Pons (tissue), 1 donor: ENCODE measurements at places on chromosomes 1 and 21.

- DNase-seq = no peak
Observed at GRCh38 chr1:62068416-62068843, 126.2 kb upstream of the L1TD1 start.

GRCh38 chr1:219359126-219359525 is 185.4 kb downstream of the LYPLAL1 start:
- no peak for DNase-seq

GRCh38 chr1:29090937-29091618 is 32.6 kb downstream of the TMEM200B start:
- DNase-seq = no peak

- no peak for DNase-seq
Observed at GRCh38 chr1:21350202-21350885, 60.1 kb upstream of the ECE1 start.

DNA sequence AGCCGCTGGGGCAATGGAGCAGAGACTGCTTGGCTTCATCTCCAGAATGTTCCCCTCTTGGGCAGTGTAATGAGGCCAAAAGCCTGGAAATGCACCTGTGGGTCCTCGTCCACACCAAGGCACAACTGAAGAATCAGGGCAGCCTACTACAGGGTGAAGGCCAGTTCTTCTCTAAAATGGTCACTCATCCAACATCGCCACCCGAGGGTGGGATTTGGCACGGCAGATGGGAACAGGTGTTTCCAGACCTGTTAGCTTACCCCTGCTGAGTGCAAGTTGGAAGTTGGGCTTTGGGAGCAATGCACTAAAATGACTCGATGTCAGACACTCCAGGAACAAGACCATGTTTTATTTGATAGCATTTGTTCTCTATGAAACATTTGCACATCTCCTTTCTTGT is 543.7 kb downstream of the NPHP4 start:
- DNase-seq = no peak

DNA sequence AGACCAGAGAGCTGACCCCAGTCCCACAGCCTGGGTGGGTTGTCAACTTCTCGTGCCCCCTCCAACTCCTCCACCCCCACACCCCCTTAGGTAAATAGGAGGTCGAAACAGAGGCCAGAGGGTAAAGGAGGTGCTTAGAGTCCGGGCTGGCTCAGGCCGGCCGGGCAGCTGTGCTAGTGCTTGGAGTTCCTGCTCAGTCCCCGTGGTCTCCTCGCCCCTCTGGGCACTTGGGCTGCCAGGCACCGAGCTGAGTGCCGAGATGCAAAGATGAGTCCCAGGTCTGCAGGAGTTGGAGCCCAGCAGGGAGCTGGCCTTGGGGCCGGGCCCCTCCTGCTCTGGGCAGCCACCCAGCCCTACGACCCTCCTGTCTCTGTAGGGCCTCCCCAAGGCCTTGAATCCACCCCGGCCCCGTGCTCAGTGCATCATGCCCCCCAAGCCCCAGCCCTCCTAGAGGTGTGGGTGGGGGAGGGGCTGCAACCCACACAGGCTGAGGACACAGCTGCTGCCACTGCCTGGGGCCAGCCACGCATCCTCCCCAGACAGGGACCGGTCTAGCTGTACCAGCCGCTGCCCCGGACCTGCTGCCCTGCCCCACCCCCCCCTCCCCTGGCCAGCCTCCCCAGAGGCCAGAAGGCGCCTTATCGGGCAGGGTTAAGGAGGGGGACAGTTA is 1.9 kb downstream of the SMIM1 start:
- DNase-seq = peak; percentile 50

- no peak for DNase-seq
Observed at GRCh38 chr1:183838221-183838620, 33.3 kb downstream of the RGL1 start.

GRCh38 chr1:10934150-10934818 is 78.2 kb upstream of the TARDBP start:
- DNase-seq = no peak

- no peak for DNase-seq
Observed at GRCh38 chr1:9235096-9235459, 504 bp downstream of the H6PD start.

GRCh38 chr21:44845418-44846223 is 27.8 kb upstream of the SUMO3 start:
- peak; percentile 25 for DNase-seq

- no peak for DNase-seq
Observed at GRCh38 chr1:179818743-179819173, 58.8 kb downstream of the TOR1AIP2 start.

DNA sequence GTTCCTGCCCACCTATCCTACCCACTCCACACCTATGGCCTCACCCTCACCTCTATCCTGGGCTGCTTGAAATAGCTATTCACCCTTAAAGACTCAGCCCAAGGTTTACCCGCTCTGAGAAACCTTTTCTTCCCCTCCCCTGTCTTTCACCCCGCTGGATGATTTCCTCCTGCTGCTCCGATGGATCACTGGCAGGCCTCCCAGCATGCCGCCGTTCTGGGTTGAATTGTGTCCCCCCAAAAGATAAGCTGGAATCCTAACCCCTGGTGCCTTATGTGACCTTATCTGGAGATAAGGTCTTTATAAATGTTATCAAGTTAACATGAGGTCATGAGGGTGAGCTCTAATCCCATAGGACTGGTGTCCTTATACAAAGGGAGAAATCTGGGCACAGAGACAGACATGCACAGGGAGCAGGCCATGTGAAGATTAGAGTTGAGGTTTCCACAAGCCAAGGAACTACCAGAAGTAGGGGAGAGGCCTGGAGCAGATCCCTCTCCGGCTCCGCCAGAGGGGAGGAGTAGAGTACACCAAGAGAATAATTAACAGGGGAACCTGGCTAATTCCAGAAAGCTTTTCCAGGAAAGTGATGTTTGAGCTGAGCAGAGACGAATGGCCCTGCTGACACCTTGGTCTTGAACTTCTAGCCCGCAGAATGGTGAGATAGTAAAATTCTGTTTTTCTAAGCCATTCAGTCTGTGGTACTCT is 110.0 kb upstream of the SERBP1 start:
- no peak for DNase-seq

DNA sequence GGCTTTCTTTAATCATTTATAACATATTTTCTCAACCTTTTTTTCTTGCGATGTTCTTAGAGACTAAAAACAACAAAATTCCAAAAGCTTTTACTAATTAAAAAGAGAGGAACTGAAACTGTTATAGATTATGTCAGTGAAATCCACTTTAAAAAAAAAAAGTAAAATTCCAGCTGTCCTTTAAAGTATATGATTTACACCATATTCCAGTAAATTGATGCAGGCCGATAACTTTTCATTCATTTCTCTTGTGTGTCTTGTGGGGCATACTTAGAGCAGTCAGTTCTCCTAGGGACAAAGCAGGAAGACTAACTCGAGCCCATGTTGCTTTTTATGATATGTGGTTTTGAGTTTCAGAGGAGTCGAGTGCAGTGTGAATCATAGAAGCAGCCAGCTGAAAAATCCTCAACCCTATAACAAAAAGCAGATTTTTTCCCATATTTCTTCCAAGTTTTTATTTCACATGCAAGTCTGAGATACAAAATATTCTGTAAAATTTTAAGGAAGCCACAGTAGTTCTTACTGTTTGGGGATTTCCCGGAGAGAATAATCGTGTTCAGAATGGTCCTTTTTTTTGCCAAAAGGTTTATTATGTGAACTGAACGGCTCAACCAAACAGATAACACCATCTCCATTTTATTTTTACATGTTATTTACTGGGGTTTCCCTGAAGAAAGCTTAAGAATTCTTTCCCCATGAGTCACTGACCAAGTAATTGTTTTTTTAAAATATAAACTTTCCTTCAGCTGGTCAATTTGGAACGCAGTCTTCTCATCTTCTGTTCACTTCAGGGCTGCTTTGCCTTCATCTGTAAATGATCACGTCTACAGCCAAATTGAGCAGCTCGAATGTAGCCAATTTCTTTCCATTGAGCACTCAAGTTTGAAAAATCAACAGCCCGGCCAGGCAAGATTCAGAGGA is 77.0 kb upstream of the C1orf105 start:
- DNase-seq = no peak

DNA sequence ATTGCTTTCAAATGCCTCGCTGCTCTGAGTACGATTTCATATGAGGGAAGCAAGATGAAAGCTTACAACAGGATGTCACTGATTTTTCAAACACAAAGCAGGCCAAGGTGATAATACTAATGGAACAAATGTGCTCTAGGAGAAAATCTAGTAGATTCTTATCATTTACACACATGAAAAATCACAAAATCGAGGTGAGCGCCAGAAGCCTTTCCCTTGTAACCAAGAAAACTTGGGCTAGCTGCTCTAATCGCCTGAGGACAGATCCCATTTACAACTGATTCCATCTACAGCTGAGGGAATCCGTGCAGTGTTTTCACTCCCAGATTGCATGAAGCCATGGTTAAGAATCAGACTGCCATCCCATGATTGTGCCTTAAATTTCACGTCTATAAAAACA is 117.5 kb downstream of the TM2D1 start:
- no peak for DNase-seq

GRCh38 chr1:212677136-212677535 is 22.5 kb downstream of the BATF3 start:
- DNase-seq = no peak

- no peak for DNase-seq
Observed at GRCh38 chr1:107244709-107245500, 104.1 kb downstream of the NTNG1 start.

GRCh38 chr1:181743878-181744312 is 260.6 kb downstream of the CACNA1E start:
- peak; percentile 40 for DNase-seq

DNA sequence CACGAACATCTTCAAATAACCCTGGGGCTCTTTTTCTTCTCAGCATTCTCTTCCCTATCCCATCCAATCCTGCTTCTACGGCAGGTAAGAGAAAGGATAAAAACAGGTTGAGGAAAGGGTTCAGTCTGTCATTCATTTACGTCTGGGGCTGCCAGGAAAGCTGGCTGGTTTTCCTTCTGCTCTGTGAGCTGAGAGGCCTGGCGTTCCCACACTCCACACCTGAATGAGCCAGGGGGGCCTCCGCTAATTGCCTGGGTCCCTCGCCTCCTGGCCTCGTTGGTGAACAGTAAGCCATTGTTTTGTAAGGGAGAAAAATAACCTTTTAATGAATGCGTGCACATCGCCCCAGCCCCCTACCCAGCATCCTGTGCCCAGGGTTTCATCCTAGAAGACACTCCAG is 70.8 kb upstream of the SIM2 start:
- DNase-seq = no peak

DNA sequence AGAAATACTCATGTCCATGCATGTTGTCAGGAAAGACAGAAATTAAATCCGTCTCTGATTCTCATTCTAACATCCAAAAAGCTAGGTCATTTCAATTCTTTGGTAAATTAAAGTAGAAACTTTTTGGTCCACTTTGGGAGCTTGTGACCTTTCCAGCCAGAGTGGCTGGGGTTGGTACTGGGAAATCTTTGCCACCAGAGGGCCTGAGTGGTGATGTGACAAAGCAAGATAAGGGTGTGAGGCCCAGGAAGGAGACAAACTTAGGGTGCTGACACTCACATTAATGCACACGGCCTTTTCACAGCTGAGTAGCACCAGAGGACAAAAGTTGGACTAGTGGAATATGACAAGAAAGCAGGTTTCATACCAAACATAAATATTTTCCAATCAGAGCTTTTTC is 144.3 kb downstream of the DNM3 start:
- DNase-seq = peak; percentile 60

DNA sequence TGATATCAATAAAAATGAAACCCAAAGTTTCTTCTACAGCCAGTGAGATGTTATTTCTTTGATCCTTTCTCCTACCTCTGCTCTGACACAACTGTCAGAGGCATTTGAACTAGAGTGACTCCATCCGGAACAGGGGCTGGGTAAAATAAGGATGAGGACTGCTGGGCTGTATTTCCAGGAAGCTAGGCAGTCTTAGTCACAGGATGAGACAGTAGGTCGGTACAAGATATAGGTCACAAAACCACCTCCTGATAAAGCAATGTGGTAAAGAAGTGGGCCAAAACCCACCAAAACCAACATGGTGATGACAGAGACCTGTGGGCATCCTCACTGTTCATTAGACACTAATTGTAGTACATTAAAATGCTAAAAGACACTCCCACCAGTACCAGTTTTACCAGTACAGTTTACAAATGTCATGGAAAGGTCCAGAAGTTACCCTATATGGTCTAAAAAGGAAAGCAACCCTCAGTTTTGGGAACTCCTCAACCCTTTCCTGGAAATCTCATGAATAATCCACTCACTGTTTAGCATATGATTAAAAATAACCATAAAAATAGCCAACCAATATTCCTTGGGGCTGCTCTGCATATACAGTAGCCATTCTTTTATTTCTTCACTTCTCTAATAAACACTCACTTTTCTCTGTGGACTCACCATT is 96.7 kb downstream of the GABPA start:
- no peak for DNase-seq

- DNase-seq = no peak
Observed at GRCh38 chr1:233668725-233669294, 54.9 kb downstream of the KCNK1 start.

DNA sequence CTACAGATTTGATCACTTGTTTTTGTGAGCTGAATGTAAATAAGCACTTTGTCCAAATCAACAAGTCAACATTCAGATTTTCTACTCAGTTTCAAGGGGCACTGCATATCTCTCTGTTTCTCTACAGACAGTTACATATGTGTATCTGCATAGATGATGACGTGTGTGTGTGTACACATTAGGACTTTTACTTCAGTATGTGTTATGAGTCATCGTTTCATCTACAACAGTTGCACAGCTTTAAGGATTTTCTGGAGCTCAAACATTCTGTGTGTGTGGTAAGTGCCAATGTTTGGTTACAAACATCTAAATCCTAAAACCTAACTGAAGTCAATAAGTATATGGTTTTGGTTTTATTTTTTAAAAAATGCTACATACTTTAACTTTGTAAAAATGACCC is 494.5 kb upstream of the PBX1 start:
- DNase-seq = no peak

- DNase-seq = no peak
Observed at GRCh38 chr1:14321422-14321821, 277.1 kb upstream of the KAZN start.

GRCh38 chr21:41217671-41218385 is 49.9 kb downstream of the BACE2 start:
- no peak for DNase-seq

GRCh38 chr21:28342212-28342810 is 650.4 kb downstream of the LTN1 start:
- DNase-seq = no peak

GRCh38 chr1:119293797-119294196 is 74.8 kb upstream of the HAO2 start:
- no peak for DNase-seq

DNA sequence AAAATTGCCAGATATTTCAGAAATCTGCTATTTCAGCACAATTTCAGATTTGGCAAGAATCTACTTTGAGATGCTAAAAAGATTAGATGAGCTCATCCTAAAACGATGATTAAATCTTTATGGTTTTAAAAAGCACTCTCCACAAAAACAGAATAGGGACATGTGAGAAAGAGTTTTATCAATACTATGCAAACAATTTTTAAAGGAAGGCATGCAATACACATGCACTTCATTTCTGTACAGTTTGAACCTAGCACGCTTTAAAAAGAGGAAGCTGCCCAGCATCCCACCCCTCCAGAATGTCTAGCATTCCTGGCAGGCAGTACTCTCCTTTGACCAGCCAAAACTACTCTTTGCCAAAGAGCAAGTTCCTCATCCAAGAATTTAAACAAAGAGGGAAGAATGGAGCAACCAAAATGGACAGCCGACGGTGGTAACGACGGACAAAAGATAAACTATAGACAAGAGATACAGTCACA is 1.3 kb downstream of the ARHGAP29 start:
- no peak for DNase-seq

- DNase-seq = no peak
Observed at GRCh38 chr21:14959343-14959742, 105.5 kb downstream of the NRIP1 start.

- DNase-seq = no peak
Observed at GRCh38 chr1:10839188-10839770, 42.8 kb upstream of the CASZ1 start.

GRCh38 chr1:177567393-177567792 is 396.6 kb downstream of the BRINP2 start:
- no peak for DNase-seq
